ENCODE measurements at places on chromosomes 13 and 19. TPM values are rescaled to one million over a fixed set of nuclear protein-coding genes. Genes with fewer than 3 reads are reported as not detected.

The ZNF600 gene
- 18.3 TPM for total RNA-seq

The AMER2 gene
- not detected for total RNA-seq

The OR7D4 gene
- not detected for total RNA-seq

The ZSCAN5B gene
- not detected for total RNA-seq

The EDDM13 gene
- total RNA-seq, result not detected

The FAAP24 gene
- not detected for total RNA-seq

The PINLYP gene
- 1.1 TPM for total RNA-seq

The CCDC70 gene
- not detected for total RNA-seq

The ZNF541 gene
- total RNA-seq, result 0.16 TPM

The ZNF14 gene
- 0.37 TPM for total RNA-seq

The FPR1 gene
- not detected for total RNA-seq

The CFD gene
- total RNA-seq, result 147 TPM

The CD70 gene
- not detected for total RNA-seq

The ATP8B3 gene
- not detected for total RNA-seq

- no peaks in the 10 kb centered on the region for H3K27me3 ChIP-seq
- no peaks in the 10 kb centered on the region for H3K36me3 ChIP-seq
- H3K27ac ChIP-seq, result no peak overlapping the region
- H3K4me1 ChIP-seq, result no peaks in the 10 kb centered on the region
These were observed 1730.9 kb downstream of the PCDH9 start for GRCh38 chr13:65499256-65499655.

DNA sequence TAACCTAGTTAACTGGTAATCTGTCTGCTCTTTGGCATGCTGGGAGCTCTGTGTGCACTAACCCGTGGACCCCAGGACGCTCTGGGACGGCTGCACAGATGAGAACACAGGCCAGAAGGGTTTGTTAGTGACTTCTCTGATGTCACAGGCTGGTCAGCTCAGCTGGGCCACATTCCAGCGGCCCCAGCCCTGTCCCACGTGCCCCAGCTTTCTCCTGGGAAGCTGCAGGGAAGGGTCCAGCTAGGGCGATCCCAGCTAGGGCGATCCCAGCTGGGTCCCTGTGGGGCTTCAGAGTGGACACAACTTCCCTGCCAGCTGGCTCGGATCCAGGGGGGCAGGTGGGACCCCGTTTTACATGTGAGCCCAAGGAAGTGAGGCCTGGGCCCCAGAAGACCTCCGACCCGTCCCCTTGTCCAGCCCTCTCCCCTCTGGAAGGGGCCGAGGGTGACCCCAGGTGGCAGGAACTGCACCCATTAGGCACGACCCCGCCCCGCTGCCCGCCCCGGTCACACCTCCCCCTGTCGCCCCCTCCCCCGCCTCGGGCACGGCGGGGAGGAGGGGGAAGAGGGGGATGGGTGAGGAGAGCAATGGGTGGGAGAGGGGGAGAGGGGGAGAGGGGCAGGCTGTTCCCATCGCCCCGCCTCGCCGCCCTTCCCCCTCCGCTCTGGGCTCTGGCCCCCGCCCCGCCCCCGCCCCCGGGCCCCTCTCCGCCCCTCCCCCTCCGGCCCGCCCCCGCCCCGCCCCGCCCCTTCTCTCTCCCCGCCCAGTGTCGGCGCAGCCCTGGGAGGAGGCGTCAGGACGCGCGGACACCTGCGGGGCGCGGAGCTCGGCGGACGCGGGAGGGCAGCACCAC, 75.2 kb upstream of the MCF2L start:
- H3K27me3 ChIP-seq, result peaks cover 24% of the 10 kb centered on the region
- peaks cover 27% of the 10 kb centered on the region for H3K4me1 ChIP-seq

DNA sequence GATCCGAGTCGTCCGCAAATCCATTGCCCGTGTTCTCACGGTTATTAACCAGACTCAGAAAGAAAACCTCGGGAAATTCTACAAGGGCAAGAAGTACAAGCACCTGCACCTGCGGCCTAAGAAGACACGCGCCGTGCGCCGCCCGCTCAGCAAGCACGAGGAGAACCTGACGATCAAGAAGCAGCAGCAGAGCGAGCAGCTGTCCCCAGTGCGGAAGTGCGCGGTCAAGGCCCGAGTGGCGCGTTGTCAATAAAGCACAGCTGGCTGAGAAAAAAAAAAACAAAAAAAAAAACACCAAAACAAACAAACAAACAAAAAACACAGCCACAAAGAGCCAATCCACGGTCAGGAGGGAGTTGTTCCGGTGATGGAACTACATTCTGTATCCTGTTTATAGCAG, 4.7 kb upstream of the GNA15 start:
- H3K4me1 ChIP-seq, result peaks cover 8% of the 10 kb centered on the region
- H3K4me3 ChIP-seq, result no peak overlapping the region
- DNase-seq, result no peak
- peaks cover 1% of the 10 kb centered on the region for H3K27me3 ChIP-seq

DNA sequence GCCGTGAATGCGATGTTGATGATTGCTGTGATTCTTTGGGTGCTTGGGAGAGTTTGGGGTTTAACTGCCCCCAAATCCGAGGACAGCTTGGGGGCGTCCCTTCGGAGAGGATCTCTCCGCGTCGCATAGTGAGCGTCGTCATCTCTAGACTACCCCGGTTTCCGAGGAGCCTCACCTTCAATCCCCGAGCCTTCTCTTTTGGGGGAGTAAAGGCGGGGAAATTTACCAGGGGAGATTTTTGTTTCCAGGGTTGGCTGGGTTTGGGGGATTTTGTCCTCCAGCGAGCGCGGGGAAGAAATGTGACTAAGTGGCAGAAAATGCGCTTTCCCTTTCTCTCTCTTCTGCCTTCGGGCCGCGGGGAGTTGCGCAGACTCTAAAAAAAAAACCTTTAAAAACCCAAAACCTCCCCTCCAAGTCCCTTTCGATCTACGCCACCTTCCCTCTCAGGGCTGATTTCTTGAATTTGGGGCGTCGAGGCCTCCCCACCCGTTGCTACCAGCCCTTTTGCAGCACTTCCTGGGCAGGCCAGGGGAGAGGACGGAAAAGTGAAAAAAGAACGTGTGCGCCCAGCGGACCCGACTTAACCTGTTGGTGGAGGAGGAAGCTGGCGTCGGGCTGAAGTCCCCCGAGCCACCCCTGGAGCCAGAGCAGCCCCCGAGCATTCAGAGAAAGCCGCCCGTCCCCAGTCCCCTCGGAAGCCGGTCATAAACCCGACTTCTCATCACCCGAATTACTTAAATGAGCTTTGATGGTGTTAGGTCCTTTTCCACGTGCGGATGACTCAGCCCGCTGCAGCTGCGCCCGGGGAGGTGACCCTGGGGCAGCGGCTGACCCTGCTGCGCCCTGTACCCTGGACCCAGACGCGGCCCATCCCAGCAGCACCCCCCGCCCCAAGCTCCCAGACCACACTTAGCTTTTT, 17.7 kb downstream of the NFIX start:
- H3K27me3 ChIP-seq, result peaks cover 18% of the 10 kb centered on the region
- no peaks in the 10 kb centered on the region for H3K36me3 ChIP-seq
- peaks cover 90% of the 10 kb centered on the region for H3K4me1 ChIP-seq
- peak; percentile 74 for DNase-seq
- H3K27ac ChIP-seq, result peak overlapping the region; percentile 90
- H3K4me3 ChIP-seq, result peak overlapping the region; percentile 4

- H3K4me1 ChIP-seq, result peaks cover 23% of the 10 kb centered on the region
- peak overlapping the region; percentile 85 for H3K27ac ChIP-seq
- H3K4me3 ChIP-seq, result no peak overlapping the region
- DNase-seq, result no peak
These were observed 859 bp downstream of the ZNF433 start for GRCh38 chr19:12034620-12035019.

DNA sequence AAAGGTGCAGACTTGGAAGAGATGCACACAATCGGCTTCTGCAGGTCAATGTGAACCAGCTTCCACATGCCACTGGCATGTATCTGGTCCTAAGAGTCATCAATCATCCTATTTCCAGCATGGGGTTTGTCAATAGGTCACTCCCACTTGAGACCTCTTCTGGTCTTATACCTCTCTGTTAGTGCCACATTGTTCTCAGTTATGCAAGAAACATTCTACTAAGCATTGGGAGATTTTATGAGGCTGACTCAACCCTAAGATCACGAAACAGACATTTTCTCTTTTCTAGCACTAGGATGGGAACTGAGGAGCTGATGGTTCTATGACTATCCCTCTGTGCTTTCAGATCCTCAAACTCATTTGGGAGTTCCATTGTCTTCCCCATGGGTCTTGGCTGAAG, 581.5 kb upstream of the KLF12 start:
- H3K36me3 ChIP-seq, result no peaks in the 10 kb centered on the region
- no peak overlapping the region for H3K4me3 ChIP-seq
- no peak overlapping the region for H3K27ac ChIP-seq
- DNase-seq, result no peak

DNA sequence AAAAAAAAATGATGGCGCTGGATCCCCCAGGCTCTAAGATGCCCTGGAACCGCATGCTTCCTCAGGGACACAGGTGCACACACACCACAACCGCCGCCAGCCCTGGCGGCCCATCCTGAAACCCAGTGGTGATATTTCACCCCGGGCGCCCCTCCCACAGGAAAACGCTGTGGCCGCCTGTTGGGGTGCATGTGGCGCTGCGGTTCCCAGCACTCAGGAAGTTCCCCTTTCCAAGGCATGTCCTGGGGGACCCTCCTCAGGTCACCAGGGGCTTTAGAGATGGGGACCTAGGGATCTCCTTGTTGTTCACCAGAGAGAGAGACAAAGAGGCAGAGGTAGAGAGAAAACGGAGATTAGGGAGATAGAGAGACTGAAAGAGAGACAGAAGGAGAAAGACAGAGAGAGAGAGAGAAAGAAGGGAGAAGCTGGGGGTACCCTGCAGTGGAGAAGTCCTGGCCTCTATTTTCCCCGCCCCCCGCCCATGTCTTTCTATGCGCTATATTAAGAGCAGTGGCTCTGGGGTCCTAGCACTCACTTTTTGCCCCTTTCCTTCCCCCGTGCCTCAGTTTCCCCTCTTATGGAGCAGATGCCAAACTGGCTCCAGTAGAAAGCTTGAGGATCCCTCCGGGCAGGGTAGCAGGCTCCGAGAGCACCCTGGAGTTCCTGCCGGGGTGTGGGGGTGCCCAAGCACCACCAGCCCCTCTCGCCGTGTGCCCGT, 2.3 kb downstream of the ADGRE2 start:
- H3K27me3 ChIP-seq, result peaks cover 35% of the 10 kb centered on the region
- H3K4me3 ChIP-seq, result no peak overlapping the region
- DNase-seq, result peak; percentile 17
- peaks cover 10% of the 10 kb centered on the region for H3K4me1 ChIP-seq
- H3K27ac ChIP-seq, result peak overlapping the region; percentile 36
- no peaks in the 10 kb centered on the region for H3K36me3 ChIP-seq

GRCh38 chr13:35848336-35849255, 282.6 kb downstream of the DCLK1 start:
- H3K4me1 ChIP-seq, result no peaks in the 10 kb centered on the region
- H3K27ac ChIP-seq, result no peak overlapping the region
- H3K4me3 ChIP-seq, result no peak overlapping the region
- no peaks in the 10 kb centered on the region for H3K27me3 ChIP-seq
- DNase-seq, result no peak

DNA sequence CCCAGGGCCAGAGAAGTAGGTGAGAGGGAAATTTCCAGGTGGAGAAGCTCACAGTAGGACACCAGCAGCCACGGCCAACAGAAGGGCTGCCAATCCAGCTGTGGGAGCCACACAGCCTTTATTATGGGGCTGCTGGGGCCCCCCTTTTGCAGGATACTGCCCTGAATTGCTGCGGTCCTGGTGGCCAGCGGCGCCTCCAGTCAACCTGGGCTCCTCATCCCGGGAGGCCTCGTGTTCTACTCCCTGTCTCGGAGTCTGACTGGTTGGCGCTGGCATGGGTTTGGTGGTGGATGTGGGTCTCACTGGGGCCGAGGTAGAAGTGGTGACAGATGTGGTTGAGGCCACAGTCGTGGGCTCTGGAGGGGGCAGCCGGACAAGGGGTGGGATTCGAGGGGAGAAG, 4.1 kb downstream of the LYPD3 start:
- peaks cover 7% of the 10 kb centered on the region for H3K4me1 ChIP-seq
- no peaks in the 10 kb centered on the region for H3K36me3 ChIP-seq
- no peak overlapping the region for H3K27ac ChIP-seq
- no peak overlapping the region for H3K4me3 ChIP-seq
- no peak for DNase-seq

DNA sequence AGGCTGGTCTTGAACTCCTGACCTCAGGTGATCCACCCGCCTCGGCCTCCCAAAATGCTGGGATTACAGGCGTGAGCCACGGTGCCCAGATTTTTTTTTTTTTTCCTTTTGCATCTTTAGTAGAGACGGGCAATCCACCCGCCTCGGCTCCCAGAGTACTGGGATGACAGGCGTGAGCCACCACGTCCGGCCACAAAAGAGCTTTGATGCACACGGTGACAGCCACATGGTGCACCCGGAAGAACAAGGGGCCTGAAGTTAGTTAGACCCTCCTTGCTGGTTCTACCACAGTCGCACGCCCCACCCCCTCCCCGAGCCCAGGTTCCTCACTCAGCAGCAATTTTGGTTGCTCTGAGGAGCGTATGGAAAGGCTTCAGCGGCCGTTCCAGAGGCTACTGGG, 54.2 kb upstream of the USE1 start:
- H3K27me3 ChIP-seq, result no peaks in the 10 kb centered on the region
- no peak overlapping the region for H3K4me3 ChIP-seq
- no peak overlapping the region for H3K27ac ChIP-seq
- peaks cover 4% of the 10 kb centered on the region for H3K36me3 ChIP-seq

DNA sequence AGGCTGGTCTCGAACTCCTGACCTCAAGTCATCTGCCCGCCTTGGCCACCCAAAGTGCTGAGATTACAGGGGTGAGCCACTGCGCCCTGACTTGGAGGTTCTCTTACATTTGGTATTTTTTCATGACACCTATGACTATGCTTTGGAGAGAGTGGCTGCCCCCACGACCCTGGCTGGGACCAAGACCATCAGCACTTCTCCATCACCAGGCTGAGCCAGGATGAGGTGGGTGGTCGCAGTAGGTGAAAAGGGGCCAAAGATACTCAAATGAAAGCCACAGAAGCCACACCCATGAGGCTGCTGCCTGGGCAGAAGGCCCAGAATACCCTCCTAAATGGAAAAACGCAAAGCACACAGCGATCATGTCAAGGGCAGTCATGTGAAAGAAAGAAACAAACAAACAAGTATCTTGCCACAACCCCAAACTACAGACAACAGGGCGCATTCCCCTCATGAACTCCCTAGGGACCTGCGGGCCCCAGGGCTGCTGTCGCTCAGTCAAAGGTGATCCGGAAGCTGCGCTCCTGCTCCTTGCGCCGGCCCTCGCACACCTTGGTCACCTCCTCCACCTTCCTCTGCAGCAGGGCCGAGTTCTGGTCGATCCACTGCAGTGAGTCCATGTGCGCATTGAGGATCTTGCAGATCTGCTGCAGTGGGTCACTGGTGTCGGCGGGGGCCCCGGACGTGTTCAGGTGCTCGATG, 11.2 kb upstream of the IL4I1 start:
- no peaks in the 10 kb centered on the region for H3K27me3 ChIP-seq
- no peak overlapping the region for H3K27ac ChIP-seq
- H3K4me3 ChIP-seq, result no peak overlapping the region
- H3K36me3 ChIP-seq, result peaks cover 14% of the 10 kb centered on the region
- DNase-seq, result no peak

DNA sequence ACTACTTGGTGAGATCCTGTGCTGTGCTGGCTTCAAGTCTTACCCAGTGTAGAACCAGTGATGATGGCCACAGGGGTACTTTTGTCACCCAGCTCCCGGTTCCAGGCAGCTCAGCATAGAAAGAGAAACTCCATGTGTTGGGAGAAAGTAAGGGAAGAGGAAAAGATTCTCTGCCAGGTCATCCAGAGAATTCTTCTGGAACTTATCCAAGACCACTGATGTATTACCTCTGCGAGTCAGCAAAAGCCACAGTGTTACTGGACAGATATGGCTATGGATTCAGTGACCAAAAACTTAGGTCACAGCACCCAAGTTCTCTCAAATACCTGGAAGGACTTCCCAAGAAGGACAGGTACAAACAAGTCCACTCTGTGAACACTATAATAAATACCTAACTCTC, 399.5 kb upstream of the MIR17HG start:
- H3K27ac ChIP-seq, result no peak overlapping the region
- no peaks in the 10 kb centered on the region for H3K27me3 ChIP-seq
- H3K36me3 ChIP-seq, result no peaks in the 10 kb centered on the region
